ENCODE measurements at places on chromosomes 1 and 21.

DNA sequence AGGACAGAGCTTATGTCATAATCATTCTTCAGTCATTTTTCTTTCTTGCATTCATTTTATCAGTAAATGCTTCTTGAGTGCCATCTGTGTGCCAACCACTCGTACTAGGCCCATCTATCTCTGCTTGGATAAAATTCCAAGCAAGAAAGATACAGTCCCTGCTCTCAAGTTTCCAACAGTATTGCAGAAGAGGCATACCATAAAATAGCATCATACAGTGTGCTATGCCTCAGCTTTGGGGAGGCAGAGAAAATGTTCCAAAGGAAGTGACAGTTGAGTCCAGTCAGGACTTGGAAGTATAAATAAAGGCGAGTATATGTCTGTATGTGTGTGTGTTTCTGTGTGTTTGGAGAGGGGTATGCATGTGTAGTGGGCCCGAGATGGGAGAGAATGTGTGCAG lies 113.4 kb upstream of the HOOK1 start:
- DNase-seq, result no peak

GRCh38 chr21:32603131-32603530 lies 9.0 kb downstream of the CFAP298 start:
- no peak for DNase-seq

DNA sequence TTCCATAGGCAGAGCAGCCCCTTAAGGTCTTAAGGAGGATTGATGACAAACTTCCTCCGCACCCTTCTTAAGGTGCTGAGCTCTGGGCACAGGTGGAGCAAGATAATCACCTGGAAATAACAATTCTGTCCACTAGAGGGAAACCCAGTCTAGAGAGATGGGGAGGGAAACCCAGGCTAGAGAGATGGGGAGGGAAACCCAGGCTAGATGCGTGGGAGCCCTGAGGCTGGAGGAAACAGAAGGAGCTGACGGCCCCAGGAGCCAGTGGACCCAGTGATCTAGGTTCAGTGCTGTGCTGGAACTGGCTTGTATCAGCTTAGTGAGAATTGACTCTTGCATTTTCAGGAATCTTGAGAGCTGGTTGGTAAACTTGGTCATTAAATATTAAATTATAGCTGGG lies 17.8 kb upstream of the MYCL start:
- peak; percentile 77 for DNase-seq

- no peak for DNase-seq
Observed at GRCh38 chr1:34406377-34406776, 229.7 kb downstream of the C1orf94 start.

DNA sequence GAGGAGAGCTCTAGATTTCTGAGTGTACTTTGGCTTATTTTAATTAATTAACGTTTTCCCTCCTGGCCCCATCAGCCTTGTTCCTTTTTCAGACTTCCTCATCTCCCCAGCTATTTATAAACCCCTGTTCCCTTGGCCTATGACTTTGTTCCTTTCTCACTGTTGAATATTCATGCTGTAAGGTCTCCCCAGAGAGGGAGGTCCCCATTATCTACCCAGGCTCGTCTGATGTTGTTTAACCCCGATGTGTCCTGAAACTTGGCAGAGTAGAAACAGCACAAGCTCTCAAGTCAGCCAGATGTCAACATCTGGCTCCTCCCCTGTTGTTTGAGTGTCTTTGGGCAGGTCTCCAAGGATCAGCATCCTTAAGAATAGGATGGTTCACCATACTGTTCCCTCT lies 153.6 kb downstream of the HIVEP3 start:
- DNase-seq, result no peak

- DNase-seq, result no peak
Observed at GRCh38 chr21:45228656-45229240, 58.9 kb downstream of the POFUT2 start.

GRCh38 chr1:40382108-40382460 lies 8.6 kb downstream of the SMAP2 start:
- no peak for DNase-seq

DNA sequence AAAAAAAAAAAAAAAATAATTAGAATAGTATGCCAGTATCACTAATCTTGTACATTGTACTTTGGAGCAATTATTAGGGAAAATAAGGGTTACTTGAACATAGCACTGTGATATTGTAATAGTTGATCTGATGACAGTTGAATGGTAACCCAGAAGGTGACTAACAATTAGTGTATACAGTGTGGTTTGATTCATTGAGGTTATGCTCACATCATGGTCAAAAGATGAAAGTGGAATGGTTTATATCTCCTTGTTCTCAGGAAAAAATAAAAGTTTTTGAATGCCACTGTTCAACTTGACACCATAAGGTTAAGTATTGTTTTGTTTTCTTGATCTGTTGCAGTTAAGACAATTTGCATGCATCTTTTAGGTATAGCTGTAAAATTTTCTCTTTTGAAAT lies 87.0 kb downstream of the GPR52 start:
- DNase-seq, result no peak

- DNase-seq, result no peak
Observed at GRCh38 chr1:230156068-230156467, 89.0 kb downstream of the GALNT2 start.

GRCh38 chr1:236907205-236907604 lies 97.0 kb downstream of the MT1HL1 start:
- DNase-seq, result no peak

DNA sequence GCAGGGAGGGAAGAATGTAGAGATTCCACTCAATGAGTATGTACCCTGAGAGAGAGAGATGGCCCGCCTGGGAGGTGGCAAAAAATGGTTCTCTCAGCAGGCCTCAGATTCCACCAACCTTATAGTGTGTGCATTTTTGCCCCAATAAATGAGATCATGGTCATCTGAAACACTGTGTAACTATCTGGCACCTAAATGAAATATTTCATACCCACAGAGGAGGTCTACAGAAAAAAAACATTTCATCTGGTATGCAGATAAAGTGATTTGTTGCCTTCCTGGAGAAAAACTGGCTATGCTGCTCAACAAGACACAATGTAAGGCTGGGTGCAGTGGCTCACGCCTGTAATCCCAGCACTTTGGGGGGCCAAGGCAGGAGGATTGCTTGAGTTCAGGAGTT lies 4.9 kb downstream of the TMCO2 start:
- no peak for DNase-seq

DNA sequence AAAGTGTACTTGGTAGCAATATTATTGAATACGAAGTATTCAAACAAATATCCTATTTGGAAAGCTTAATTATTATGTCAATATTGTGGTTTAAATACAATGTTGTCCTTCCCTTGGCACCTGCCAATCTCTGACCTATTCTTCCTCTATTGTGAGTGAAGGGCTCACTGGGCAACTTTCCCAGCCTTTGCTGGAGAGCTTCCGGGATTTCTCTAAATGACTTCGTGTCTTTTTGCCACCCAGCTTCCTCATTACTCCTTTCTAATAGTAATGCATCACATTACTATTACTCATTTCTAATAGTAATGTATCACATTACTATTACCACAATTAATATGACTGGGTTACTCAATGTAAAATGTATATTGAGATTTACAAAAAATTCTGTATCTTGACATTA lies 880.6 kb downstream of the BRINP3 start:
- DNase-seq, result no peak

GRCh38 chr21:27595716-27596115 lies 628.8 kb upstream of the ADAMTS5 start:
- DNase-seq, result no peak

DNA sequence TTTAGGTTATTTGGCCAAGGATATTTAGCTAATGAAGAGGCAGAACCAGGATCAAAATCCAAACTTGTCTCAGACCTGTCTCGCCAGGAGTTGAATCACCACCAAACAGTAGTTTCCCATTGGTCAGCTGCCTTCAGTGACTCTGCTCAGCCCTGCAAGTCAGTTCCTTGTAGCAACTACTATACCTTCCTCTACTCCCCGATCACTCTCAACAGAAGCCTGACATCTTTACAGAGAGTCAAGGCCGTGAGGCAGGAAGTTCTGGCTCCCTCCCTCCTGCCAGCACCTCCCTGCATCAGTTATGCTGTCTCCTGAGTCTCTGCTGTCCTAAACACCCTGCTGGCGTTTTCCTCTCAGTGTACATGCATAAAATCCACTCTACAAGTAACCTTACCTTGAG lies 13.2 kb downstream of the PSMD4 start:
- DNase-seq, result no peak

DNA sequence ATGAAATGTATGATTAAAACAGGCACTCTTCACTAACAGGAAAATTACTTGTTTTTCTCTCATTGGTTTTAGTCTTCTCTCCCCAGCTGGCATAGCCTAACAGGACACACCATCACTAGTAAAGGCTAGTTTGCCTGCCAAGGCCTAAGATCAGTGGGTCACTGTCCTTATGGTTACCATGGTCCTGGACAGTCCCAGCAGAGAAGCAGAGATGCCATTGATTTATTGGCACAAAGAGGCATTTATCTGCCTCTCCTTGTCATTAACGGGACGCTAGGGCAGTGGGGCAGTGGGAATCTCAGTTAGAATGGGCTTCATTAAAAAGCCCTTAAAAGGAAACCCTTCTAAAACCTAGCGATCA lies 13.9 kb downstream of the CD247 start:
- no peak for DNase-seq

- DNase-seq, result peak; percentile 9
Observed at GRCh38 chr1:81799939-81800694, 617 bp upstream of the ADGRL2 start.

DNA sequence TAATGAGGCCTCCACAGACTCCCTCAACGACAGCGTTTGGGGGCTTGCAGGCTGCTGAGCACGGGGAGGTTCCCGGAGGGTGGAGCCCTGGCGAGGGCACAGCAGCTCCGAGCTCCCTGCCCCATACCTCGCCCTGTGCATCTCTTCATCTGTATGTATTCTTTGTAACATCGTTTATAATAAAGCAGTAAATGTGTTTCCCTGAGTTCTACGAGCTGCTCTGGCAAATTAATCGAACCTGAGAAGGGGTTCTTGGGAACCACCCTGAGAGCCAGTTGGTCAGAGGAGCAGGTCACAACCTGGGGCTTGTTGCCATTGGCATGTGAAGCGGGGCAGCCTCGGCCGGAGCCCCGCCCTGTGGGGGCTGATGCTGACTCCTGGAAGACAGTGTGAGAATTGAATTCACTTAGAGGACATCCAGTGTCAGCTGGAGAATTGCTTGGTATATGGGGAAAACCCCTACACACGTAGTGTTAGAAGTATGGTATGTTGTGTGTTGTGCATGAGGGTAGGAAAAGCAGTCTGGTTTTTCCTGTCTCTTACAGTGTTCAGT lies 11.5 kb downstream of the SLC37A1 start:
- no peak for DNase-seq

GRCh38 chr1:160258177-160258798 lies 4.1 kb downstream of the DCAF8 start:
- no peak for DNase-seq

DNA sequence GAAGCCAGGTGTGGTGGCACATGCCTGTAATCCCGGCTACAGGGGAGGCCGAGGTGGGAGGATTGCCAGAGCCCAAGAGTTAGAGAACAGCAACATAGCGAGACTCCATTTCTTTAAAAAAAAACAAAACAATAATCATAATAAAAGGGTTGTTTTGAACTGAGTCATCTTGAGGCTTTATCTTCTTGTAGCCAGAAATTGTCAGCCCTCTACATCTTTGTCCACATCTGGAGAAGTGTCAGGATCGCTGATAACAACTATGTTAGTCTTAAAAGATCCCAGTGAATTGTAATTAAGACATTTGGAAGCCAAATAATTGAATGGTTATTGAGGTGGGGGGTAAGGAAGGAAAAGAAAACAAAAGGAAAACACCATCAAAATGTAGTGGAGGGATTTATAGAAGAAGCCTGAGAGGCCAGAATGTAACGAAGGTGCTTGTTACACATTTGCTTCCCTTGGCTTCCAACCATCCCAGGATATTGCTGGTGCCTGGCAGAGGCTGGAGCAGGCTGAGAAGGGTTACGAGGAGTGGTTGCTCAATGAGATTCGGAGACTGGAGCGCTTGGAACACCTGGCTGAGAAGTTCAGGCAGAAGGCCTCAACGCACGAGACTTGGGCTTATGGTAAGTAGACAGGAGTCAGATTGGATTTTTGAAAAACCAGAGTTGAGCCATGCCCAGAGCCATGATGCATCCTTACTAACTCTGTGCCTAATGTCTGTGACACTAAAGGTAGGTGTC lies 52.5 kb upstream of the MTR start:
- DNase-seq, result no peak

DNA sequence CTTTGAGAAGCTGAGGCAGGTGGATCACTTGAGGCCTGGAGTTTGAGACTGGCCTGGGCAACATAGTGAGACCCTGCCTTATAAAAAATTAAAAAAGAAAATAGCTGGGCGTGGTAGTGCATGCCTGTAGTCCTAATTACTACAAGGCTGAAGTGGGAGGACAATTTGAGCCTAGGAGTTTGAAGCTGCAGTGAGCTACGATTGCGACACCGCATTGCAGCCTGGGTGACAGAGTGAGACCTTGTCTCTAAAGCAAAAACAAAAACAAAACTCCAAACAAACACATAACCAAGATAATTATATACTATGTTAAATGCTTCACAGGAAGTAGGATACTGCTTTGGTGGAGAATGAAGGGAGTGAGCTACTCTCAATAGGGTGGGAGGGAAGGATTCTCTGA lies 5.4 kb upstream of the PAFAH2 start:
- no peak for DNase-seq

DNA sequence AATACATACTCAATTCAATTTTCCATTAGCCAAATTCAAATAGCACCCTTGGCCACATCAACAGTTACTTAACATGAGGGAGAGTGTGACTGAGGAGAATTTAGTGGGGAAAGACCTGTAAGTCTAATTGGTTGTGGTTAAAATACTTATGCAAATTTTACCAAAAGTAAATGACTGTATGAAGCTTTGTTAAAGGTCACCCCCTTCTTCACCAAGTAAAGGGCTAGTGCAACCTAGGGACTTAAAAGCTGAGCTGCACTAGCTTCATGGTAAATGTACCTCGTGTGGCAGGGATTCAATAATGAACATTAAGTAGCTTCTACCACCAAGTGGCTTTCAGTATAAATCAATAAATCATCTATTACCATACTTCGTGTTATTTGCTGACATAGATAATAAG lies 372.0 kb downstream of the NTNG1 start:
- DNase-seq, result no peak

- DNase-seq, result no peak
Observed at GRCh38 chr21:44935533-44935927, 4.3 kb upstream of the SLX9 start.

DNA sequence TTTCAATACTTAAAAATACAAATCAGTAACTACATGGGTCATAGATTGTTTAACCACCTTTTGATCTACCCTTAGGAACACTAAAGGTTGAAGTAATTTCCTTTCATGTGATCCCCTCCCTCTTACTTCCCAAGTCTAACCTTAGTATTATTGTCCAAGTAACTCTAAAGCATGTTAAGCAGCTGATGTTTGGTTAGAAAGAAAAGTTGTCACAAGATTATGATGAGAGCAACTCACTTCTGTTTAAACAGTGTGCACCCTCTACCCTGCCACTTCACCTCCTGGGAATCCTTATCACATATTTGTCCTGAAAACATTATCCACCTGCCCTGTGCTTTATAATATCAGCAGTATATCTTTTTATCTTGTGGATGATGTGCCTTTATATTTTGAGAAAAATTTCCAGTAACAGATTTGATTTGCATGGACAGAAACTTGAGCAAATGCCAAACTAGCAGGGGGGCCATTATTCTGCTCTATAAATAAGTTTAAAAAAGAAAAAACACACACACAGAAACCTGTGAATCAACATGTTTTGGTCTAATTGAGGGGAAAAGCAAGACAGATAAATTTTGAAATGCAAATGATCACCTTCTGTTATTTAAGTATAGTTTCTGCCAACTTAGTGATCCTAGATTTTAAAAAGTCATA lies 194.3 kb downstream of the RPS6KC1 start:
- DNase-seq, result no peak

GRCh38 chr1:210310562-210311153 lies 18.0 kb upstream of the HHAT start:
- no peak for DNase-seq
